HFF-Myc (cell line): ENCODE measurements at places on chromosomes 7 and 10.

GRCh38 chr7:30184791-30185487 is 50.2 kb downstream of the MTURN start:
- DNase-seq, result no peak

DNA sequence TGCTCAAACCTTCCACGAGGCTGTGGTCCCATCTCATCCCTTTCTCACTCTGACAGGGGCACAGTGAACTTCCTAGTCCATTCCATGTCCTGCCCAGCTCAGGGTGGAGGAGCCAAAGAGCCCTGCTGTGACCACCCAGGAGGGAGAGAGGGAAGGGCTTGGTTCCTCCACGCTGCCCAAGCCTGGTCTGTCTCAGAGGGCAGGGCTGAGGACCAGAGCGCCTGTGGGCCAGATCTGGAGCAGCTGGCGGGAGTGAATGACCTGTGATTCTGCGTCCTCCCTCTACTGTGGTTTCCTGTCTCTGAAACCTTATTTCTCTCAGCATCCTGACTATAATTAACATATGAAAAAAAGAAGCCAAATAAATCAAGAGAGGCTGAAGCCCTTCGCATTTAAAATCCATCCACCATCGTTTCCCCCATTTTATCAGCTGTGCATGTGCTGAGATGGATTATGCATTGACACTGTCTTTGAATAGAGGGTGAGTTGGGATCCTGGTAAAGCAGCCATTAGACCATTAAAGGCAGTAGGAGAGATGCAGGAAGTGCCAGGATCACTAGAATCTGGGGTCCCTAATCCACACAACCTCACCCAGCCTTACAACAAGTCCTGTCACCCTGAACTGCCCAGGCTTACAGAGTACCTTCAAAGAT is 165.6 kb downstream of the DPP6 start:
- no peak for DNase-seq

DNA sequence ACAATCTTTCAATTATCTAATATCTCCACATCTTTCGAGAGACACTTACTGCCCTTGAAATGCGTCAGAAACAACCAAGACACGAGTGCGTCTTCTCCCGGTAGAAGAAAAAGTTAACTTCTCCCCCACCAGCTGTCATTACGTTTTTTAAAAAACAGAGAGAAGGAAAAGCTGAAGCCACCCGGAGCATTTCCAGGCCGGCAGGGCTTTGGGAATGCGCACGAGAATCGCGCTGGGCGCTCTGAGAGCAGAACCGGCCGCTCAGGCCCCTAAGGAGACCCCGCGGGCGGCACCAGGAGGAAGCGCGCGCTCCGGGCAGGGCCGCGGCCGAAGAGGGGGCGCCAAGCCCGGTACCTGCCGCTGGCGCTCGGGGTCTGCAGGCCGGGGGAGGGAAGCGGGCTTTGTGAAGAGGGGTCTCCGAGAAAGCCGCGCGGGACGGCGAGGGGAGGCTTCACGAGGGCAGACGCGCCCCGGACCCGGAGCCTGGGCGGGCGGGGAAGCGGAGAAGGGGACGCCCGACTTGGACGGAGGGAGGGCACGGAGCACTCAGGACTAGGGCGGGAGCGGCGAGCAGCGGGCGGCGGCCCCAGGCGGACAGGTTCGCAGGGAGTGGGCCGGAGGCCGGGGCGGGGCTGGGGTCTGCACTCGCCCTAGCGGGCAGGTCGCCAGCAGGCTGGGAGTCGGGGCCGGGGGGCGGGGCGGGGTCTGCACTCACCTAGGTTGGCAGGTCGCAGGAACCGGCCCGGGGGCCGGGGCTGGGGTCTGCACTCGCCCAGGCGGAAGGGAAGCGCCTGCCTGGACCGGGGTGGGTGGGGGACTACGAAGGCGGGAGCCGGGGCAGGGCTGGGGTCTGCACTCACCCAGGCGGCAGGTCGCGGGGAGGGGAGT is 932 bp downstream of the ESYT2 start:
- DNase-seq, result no peak

GRCh38 chr10:9302140-9302746 is 1247.8 kb downstream of the GATA3 start:
- DNase-seq, result peak; percentile 29

- no peak for DNase-seq
Measured at GRCh38 chr7:30649717-30650420, 32.4 kb downstream of the CRHR2 start.

- DNase-seq, result no peak
Measured at GRCh38 chr10:12459762-12460161, 110.4 kb downstream of the CAMK1D start.

DNA sequence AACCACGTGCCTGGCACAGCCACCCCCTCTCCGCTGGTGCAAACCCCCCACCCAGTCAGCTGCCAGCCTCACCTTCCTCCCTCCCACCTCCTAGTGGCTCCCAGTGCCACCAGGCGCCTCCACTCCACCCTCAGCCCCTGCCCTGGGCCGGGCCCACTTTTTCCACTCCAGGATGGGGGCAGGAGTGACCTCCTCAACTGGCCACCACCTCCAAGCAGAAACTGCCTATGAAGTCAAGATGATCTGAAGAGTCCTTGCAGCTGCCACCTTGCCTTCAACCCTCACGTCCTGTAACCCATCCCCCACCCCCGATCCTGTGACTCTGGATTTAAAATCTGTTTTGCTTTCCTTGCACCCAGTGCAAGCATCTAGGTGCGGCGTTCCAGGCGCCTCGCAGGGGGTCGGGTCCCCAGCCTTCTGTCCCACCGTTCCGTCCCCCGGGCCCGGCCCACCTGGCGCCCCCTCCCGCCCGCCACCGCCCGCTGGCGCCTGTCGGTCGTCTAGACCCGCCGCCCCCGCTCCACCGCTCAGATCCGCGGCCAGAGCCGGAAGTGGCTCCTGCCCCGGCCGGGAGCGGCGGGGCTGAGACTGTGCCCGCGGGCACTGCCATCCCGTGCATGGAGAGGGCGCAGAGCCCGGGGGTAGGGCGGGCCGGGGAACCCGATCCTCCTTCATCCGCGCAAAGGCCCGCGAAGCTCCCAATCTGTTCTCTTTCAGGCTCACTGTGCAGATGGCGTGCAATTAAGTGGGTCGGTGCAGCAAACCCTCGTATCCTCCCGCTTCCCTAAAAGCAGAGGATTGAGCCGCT is 51.2 kb upstream of the GTF2I start:
- no peak for DNase-seq

GRCh38 chr10:105585753-105586152 is 944.7 kb downstream of the SORCS3 start:
- DNase-seq, result no peak

DNA sequence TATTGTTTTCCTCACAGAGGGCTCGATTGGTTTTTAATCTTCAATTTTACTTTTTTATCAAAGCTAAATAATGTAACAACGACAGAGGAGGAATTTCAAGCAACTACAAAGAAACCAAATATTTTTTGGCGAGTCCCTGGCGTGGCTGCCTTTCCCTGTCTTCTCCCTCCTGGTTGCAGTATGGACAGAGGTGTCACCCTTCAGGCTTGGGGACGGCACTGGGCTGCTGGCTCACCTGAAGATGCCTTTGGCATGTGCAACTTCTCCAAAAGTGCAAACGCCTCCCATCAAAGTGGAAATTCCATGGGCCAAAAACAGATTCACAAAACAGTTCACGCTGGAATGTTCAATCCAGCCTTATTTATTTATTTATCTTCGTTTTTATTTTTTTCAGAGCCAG is 51.9 kb downstream of the DOCK1 start:
- DNase-seq, result no peak

DNA sequence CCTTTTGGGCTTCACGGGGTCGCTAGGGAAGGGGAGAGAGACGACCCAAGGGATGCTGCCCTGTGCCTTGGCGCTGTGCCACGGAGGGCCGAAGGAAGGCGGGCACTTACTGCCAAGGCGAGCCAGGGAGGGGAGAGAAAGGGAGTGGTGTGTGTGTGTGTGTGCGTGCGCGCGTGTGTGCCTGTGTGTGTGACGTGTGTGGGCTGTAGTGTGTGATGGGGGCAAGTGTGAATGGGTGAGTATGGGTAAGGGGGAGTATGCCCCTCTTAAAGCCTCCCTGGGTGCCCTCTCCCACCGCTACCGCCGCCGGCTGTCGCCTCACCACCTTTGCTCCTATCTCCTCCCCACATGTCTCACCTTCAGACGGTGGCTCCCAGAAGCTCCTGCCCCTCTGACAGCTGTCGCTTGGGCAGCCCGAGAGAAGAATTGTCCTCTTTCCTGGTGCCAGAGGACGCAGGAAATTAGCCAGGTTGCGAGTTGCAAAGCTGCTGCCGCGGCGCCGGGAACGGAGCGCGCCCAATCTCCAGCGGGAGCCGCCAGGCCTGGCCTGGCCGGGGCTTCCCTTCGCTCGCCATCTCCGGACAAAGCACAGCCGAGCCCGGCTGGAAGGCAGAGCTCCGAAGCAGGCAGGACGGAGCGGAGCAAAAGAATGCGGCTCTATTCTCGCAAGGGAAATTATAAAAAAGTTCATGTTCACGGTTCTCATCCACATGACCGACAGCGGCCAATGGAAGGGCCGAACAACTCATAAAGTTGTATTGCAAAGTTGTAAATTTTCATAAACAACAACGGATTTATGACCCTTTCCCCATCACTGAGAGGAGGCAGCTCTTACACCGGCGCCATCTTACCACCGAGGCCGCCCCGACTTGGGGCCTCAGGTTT is at the start of gene HOXA3:
Gene HOXA3, minus strand, starts transcription at position 653 of the 885 bp plus-strand sequence. CDS start 41,943 bp downstream, outside the sequence.
- DNase-seq, result no peak

DNA sequence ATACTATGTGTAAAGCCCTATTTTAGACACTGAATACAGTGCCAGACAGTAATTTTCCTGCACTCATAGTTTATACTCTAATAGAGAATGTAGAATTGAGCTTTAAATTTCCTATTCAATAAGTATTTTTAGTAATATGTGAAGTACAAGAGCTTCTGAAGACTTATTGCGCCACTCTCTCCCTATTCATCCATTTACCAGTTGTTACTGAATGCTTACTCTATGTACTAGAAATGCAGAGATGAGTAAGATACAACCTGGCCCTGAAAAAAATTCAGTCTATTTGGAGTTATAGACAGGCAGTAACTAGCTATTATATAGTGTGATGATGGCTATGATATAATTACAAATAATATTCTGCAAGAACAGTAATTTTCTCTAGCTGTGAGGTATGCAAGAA is 98.8 kb downstream of the ADK start:
- no peak for DNase-seq

DNA sequence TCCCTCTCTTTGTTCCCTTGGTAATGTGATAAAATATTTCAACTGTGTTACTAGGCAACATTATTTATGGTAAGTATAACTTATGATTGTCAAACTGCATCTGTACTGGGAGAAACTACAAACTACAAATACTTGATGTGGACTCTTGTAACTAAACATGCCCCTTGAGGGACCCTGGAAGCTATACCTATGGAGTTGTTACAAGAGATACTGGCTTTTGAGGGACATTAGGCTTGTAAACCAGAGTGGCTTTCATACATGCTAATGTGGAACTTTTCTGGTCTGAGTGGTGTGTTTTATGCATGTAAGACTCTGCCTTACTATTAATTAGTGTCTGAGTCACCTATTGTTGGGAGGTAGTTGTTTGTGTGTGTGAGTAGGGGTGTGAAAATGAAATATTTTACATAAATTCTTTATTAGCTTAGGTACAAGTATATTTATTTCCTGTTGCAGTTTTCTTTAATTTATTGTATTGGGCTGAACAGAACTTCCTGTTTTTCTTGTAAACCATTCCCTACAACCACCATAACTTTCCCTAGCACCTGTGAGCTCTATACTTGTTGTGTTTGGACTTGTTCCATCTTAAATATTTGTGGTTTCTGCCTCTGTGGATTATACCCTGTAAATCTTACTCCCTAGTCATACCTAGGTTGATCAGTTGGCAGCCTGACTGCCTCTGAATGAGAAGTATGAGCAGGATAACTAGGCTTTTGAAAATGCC is 49.8 kb downstream of the STK31 start:
- DNase-seq, result peak; percentile 3
